ENCODE measurements at places on chromosomes 3 and 15.

DNA sequence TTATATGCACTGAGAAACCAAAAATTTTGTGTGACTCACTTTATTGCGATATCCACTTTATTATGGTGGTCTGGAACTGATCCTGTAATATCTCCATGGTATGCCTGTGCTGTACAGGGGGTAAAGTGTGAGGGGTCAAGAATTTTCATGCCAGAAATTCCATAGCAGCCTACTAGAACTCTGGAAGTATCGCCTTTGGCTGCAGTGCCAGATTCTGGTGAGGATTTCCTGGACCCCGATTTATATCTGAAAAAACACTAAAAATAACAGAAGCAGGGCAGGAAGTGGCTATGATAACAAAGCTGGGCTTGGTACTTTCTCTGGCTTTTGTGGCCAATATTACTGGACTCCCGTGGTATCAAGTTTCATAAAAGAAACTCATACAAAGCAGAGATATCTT, 36.4 kb downstream of the CCDC80 start:
- DNase-seq = no peak

DNA sequence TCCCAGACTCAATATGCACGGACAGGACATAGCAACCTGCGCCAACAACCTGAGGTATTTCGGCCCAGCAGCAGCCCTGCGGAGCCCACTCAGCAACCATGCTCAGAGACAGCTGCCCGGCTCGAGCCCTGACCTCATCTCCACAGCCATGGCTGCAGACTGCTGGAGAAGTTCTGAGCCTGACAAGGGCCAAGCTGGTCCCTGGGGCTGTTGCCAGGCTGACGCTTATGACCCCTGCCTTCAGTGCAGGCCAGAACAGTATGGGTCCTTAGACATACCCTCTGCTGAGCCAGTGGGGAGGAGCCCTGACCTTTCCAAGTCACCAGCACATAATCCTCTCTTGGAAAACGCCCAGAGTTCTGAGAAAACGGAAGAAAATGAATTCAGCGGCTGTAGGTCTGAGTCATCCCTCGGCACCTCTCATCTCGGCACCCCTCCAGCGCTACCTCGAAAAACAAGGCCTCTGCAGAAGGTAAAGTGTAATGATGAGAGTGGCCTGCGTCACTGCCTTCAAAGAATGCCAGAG, 25.5 kb downstream of the TMEM41A start:
- DNase-seq = no peak

- DNase-seq = no peak
These were observed 74.2 kb upstream of the ABHD17C start for GRCh38 chr15:80620931-80621330.

- no peak for DNase-seq
These were observed 50.1 kb downstream of the CNTN4 start for GRCh38 chr3:2148561-2149340.

DNA sequence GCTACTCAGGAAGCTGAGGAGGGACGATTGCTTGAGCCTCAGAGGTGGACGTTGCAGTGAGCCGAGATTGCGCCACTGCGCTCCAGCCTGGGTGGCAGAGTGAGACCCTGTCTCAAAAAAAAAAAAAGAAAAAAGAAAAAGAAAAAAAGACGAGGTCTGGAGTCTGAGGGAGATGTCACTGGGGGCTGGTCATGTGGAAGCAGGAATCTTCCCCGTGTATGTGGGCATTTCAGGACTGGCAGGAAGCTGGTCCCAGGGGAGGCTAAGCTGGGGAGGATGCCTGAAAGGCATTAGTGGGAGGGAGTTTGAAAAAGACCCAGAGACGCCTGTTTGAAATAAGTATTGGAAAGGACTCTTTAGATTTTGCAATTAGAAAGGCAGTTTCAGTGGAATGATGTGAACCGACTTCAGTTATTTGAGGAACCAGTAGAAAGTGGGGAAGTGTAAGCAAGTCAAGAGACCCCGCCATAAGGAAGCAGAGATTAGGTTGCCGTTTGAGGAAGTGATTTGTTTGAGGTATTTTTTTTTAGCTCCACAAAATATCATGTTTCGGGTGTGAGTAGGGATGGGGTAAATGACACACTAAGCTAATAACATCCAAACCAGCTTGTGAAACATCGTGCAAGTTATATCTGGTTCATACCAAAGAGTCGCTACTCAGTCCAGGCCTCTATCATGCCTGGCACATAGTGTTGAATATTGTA, 55.5 kb downstream of the ST6GAL1 start:
- DNase-seq = peak; percentile 54

- no peak for DNase-seq
These were observed 23.0 kb downstream of the SCN10A start for GRCh38 chr3:38792983-38793382.

- DNase-seq = no peak
These were observed 495 bp upstream of the COL7A1 start for GRCh38 chr3:48595526-48596121.

DNA sequence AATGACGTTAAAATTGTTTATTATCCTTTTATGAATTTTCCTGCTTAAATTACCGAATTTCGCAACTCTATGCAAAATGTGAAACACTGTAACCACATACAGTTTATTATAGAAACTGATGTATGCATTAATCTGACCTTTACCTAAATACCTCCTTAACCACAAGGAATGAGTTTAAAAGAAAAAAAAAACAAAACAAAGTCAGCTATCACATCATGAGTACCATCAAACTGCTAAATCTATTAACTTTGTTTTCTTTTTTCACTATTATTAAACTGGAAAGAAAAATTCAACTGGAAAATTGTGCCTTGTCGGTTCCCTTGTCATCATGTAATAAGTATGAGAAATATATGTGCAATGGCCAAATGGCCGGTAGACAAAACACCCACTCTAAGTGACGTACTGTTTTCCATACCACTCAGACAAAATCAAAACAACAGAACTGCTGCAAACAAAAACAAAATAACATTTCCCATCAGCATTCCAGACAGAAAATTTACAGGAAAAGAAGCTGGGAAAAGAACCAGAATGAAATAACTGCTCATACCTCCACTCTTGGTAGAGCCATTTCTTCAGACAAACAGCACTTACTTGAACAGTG, 415.3 kb downstream of the FOXP1 start:
- DNase-seq = no peak

- no peak for DNase-seq
These were observed 848.0 kb downstream of the TUSC7 start for GRCh38 chr3:117557464-117558090.

DNA sequence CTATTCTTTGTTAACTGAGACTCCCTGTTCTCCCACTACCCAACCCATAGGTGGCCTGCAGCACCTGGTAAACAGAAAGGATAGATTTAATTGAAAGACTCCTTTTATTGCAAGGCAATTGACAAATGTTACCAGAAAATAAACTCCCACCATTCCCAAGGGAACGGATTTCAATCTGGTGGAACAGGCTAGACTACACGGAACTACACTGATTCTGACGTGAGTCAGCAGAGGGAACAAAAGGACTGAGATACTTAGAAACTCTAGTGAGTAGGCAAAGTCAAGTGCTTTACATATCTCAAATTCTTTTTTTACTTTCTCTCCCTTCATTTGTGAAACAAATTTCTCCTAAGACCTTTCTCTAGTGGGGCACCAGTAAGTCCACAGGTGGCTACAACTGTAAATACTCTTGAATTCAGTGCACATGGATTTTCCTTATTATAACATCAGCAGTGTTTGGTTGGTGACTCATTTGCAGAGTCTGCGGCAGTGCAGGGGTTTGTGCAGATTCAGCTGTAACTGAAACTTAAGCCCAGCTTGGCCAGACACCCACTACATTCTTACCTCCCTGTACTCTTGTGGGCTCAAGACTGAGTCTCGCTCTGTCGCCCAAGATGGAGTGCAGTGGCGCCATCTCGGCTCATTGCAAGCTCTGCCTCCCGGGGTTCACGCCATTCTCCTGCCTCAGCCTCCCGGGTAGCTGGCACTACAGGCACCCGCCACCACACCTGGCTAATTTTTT, 34.3 kb upstream of the PLSCR2 start:
- DNase-seq = no peak

- DNase-seq = no peak
These were observed 31.2 kb upstream of the SRGAP3 start for GRCh38 chr3:9280451-9281219.
